ENCODE measurements at places on chromosomes 1 and 21. TPM values are rescaled to one million over a fixed set of nuclear protein-coding genes. Genes with fewer than 3 reads are reported as not detected.

Gene MTHFR
- 42.9 TPM for total RNA-seq

Gene LIPI
- total RNA-seq, result not detected

Gene ASTN1
- total RNA-seq, result 0.16 TPM

Gene PSMB4
- total RNA-seq, result 892 TPM
